ENCODE measurements at places on chromosomes 16 and 17.

- no peak for DNase-seq
These were observed at the start of gene LCAT for GRCh38 chr16:67943619-67944504. TSS of gene LCAT (minus strand) at chr16:67944120. CDS start at chr16:67944101, 19 bp downstream.

GRCh38 chr17:51597345-51597744 is 337.0 kb downstream of the UTP18 start:
- DNase-seq: no peak

DNA sequence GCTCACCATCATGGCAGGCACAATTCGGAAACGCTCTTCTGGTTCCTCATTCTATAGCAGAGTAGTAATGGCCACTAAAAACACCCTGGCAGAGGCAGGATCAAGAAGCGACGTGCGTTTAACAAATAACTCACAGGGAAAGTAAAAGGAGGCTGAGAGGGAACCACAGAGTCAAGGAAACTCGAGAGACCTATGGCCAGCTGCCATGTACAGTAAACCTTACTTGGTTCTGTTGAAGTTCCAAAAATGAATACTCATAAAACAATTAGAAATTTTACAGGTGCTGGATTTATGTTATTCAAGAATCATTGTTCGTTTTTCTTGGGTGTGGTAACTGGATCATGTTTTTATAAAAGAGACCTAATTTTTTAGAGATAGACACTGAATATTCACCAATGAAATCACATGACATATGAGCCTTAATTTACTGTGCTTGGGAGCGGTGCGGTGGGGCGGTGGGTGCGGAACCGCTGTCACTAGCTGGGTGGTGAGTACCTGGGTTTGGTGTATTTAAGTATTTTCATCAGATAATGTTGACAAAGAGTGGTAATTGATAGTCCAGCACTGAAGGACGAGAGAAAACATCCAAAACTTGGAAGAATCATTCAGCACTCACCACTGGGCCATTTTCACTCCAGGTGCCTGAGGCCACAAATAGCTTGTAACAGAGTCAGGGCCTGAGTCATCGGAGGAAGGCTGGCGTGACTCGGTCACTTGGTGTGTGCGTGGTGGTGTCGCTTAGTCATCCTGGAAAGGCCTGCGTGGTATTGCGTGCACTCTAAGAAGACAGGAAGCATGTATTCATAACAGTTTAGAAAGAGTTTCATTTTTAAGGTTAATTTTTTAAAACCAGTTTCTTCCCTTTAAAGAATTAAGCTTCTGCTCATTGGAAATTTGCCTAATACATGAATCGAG is 135.4 kb upstream of the CHMP6 start:
- no peak for DNase-seq

GRCh38 chr17:79444198-79444597 is 166.7 kb downstream of the RBFOX3 start:
- no peak for DNase-seq

GRCh38 chr16:63385714-63386432 is 1349.6 kb upstream of the CDH8 start:
- DNase-seq: no peak

DNA sequence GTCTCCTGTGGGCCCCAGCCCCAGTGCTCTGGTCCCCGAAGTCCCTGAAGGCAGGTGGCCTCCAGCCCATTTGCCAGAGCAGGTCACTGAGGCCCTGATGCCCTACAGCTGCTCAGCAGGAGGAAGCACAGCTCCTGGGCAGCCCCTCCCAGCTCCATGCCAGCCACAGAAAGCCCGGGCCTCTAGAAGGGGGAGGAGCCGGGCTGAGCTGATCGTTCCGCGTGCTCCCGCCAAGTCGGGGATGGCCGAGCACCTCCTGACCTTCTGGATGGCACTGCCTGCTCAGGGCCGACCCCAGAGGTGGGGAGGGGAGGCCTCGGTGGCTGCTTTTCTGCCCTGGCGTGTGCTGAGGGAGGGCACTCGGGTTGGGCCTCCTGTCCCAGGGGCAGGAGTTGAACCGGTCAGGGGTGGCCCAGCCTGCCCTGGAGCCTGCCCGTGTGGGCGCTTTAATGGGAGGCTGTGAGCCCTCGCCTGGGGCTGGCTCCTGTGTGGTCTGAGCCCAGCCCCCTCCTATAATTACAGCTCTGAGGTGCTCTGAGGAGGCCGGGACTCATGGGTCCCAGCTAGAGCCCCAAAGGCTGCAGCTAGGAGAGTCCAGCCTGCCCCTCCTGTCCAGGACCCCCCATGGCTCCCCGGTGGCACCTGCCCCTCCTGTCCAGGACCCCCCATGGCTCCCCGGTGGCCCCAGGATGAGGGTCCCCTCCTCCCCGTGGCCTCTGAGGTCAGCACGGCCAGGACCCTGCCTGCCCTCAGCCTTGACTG is 29.7 kb downstream of the ZFPM1 start:
- DNase-seq: no peak

Measured in right hindlimb (tissue), 1 donor.